ENCODE measurements at places on chromosomes 2 and 18.

- no peak for DNase-seq
Measured at GRCh38 chr2:31762085-31762484, 181.3 kb upstream of the SRD5A2 start.

DNA sequence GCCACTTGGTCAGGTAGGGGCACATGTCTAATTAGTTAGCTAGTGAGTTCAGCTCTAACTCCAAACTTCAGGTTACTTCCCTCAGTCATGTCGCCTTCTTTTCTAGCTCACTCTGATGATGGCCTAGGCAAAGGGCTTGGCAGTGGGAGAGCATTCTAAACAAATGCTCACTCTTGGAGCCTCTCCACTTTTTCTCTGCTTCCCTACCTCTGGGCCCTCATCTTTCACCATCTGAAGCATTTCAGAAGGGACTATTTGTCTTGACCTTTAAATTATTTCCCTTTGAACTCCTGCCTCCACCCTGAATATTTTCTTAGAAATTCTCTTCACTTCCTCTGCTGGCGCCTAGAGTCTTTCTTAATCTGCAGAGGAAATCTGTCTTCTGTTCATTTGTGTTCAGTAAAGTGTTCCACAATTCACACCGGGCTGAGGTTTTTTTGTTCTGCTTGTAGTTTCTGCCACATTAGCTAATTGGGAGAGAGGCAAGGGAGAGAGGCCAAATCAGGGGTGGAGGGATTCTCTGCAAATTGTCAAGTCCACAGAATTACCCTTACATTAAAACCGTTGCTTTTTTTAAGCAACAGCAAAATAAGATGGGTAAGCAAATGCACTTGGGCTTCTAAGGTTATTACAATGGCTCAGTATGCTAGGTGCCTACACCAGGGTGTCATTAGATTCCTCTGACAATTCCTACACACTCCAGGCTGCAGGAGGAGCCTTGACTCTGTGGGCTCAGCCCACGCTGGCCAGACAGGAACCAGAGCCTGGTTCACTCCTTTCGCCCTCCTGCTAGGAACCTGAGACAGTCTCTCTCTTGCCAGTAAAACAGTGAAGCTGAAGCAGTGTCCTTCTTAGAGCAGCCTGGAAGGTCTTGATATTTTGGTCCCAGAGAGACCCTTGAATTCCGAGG lies 5.5 kb downstream of the MSGN1 start:
- DNase-seq, result no peak

GRCh38 chr2:156129227-156129626 lies 203.3 kb downstream of the NR4A2 start:
- DNase-seq, result no peak

- no peak for DNase-seq
Measured at GRCh38 chr2:223034221-223034975, 17.6 kb upstream of the KCNE4 start.

GRCh38 chr2:120228503-120228902 lies 5.3 kb upstream of the TMEM185B start:
- DNase-seq, result no peak

GRCh38 chr18:74914648-74915047 lies 294.3 kb downstream of the PTGR3 start:
- DNase-seq, result no peak

DNA sequence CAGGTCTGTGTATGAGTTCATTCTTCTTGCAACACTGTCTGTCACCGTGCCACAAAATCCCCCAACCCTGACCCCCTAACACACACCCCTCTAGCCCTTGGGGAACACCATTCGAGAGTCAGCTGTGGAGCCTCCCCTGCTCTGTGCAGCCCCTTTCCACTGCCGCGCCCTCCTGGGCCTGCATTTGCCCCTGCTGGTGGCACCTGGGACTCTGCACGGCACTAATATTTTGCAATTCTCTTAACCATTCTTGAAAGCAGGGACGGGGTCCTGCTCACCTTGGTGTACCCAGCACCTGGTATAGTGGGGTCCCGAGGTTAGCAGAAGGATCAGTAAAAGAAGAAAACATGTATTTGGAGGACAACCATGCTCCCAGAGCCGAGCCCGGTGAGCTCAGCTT lies 124.0 kb downstream of the HDAC4 start:
- no peak for DNase-seq

- no peak for DNase-seq
Measured at GRCh38 chr2:233513953-233514655, 52.5 kb downstream of the USP40 start.

GRCh38 chr18:374721-375168 lies 106.9 kb upstream of the THOC1 start:
- no peak for DNase-seq

DNA sequence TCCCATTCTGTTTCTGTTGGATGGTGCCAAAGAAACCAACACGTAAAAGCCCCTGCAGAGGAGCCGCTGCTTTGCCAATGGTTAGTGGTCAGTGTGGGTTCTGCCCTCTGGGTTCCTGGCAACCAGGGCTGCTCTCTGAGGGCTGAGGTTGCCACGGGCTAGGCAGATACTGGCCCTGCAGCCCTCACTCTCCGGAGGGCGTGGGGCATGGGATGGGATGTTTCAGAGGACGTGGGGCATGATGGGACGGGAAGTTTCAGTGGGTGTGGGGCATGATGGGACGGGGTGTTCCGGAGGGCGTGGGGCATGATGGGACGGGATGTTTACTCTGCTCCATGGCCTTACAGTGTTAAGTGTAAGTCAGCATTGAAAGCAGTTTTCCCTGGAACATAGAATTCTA lies 34.2 kb downstream of the ADI1 start:
- no peak for DNase-seq

- DNase-seq, result no peak
Measured at GRCh38 chr2:98503481-98504105, 58.9 kb downstream of the INPP4A start.

DNA sequence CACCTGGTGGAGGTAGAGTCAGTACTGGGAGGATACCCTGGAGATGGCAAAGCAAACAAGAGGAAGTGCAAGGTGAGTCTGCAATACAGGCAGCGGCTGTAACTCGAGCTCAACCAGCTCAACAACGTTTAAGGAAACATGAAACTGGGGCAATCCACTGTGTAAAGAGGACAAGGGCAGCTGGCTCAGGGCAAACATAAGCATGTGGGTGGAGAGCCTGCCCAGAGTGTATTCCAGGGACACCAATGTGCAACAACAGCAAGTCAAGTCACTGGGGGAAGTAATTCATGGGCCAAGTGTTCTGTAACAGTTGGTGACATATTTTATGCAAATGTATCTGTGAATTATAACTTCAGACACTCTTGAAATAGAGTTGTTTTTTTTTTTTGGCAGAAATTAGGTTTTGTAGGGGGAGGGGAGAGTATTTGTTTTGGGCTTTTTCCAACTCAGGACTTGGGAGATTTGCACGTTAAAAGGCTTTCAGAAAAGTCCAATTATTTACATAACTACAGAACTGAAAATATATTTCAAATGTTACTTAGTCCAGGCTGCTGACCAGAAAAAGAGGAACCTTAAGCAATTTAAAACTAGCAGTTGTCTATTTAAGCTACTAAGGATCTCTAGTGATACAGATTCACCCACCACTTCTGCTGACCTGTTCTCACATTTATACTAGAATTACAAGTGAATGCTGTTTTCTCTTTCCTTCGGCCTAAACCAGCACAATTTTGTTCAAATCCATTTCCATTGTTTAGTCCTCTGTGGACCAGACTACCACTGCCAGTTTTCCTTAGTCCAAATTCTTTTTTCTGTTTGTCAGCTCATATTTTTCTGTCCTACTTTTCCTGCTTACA lies 18.6 kb downstream of the NRXN1 start:
- no peak for DNase-seq

DNA sequence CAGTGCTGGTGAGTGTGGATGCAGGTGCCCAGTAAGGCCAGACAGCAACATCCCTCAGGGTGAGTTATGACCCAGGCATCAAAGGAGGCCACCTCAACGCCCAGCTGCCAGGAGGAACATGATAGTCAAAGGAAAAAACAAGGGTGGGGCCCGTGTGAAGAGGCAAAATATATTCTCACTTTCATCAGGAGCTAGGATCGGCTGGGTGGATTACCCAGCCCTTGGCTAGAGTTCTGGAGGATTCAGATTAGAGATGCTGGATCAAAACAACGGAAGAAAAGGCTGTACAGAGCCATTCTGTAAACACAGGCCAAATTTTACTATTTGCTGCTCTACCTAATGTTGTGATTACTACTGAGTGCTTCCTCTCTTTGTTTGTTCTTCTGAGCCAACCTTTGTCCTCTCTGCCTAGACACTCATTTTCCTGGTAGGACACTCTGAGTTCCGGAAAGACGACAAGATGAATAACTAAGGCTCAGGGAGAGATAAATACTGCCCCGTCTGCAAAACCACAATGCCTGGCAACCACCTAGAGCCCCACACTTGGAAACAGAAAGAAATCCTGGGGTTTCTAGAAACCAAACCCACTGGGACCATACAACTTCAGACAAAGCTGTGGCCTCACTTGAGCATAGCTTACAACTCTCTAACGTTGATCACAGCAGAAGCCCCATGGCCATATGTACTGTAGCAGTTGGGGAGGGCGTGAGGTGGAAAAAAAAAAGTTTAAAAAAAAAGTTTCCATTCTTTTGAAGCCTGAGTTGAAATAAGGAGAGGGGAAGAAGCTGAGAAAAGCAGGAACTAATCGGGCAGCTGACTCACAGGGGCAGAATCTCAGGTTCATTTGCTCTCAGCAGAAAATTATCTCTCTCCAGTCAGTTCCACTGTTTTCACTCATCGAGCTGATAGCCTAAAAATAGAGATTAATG lies 17.8 kb upstream of the PMAIP1 start:
- DNase-seq, result no peak

DNA sequence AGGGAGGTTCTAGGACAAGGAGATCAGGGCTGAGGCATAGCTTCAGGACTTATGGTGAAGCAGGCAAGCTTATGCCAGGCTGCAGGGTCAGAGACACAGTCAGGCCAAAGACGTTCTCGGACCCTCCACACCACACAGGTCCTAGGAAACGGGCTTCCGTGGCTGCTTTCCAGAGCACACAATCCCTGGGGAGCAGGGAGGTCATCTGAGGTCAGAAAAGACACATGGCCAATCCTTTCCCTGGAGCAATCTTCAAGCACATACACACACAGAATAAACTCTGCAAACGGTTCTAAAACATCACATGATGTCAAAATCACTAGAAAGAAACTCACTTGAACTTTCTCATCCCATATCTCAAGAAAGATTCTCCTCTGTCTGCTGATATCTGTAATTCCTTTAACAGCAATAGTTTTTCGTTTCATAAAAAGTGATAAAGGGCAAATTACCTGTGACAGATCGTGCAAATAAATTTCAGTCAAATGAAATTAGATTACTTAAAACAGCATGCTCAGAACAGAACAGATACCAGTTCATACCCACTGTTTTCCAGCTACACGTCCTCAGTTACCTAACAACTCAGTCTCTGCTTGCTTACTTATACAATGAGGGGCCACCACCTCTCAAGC lies 63.9 kb downstream of the MBOAT2 start:
- no peak for DNase-seq

GRCh38 chr2:177051278-177051677 lies 161.3 kb upstream of the HNRNPA3 start:
- no peak for DNase-seq

- DNase-seq, result no peak
Measured at GRCh38 chr18:9673296-9674251, 34.5 kb upstream of the RAB31 start.

- no peak for DNase-seq
Measured at GRCh38 chr2:217788669-217789002, 214.2 kb downstream of the TNS1 start.

- DNase-seq, result no peak
Measured at GRCh38 chr2:98757904-98758421, 27.0 kb upstream of the MGAT4A start.

- DNase-seq, result no peak
Measured at GRCh38 chr2:16784652-16785051, 119.0 kb upstream of the CYRIA start.

- no peak for DNase-seq
Measured at GRCh38 chr18:75880266-75880665, 452.8 kb upstream of the SMIM21 start.

DNA sequence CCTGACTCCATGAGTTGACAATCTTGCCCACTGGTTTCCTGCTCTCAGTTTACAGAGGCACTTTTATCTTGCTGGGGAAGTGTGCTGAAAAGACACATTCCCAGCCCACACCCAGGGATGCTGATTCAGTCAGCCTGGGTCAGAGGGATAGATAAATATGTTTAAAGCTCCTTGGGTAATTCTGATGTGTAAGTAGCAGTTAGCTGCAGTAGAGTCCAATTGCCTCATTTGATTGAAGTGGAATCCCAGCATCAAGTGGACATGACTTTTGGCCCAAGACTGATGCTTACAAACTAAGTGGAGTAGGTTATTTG lies 29.4 kb downstream of the PSD4 start:
- DNase-seq, result no peak

GRCh38 chr18:34320267-34320666 lies 95.6 kb upstream of the NOL4 start:
- no peak for DNase-seq

DNA sequence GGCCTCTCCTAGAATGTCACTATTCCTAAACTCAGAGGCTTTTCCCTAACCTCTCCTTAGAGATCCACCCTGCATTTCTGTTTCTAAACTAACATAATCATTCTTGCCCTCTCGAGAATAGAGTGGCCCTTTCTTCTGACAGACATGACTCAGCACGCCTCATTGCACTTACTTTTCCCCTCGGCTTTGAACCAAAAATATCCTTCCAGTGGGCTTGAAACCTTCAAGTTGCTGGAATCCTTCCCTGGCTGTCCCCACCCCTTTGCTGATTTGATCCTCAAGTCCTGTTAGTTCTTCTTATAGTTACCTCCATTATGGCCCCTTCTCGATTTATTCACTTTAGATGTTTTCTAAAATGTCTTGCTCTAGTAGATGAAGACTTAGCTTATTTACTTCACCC lies 158.0 kb downstream of the LTBP1 start:
- no peak for DNase-seq

Data from left renal cortex interstitium (tissue), 4 donors.